ENCODE measurements at places on chromosomes 1 and 21.

DNA sequence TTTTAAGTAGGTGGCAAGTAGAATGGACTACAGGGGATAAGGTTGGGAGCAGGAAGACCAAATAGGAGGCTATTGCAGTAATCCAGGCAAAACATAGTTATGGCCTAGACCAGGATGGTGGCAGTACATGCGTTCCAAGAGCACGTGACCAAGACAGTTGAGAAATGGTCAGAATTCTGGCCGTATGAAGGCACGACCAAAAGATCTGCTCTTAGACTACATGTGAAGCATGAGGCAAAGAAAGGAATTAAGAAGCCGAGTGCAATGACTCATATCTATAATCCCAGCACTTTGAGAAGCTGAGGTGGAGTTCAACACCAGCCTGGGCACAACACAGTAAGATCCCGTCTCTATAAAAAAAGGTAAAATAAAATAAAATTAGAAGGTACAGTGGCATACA, 71.3 kb downstream of the LUZP1 start:
- H3K4me3 ChIP-seq: no peak overlapping the region
- no peaks in the 10 kb centered on the region for H3K36me3 ChIP-seq
- no peak for DNase-seq

GRCh38 chr1:207051191-207051943, at the start of gene YOD1:
Gene YOD1, minus strand, starts transcription at chr1:207051208. Its CDS starts 178 bp downstream, at chr1:207051030.
- H3K27me3 ChIP-seq: no peaks in the 10 kb centered on the region
- no peak for DNase-seq
- no peaks in the 10 kb centered on the region for H3K36me3 ChIP-seq
- peak within 1 kb of the TSS; percentile 87 for H3K4me3 ChIP-seq
- peak within 1 kb of the TSS; percentile 95 for H3K27ac ChIP-seq
- no peaks in the 10 kb centered on the region for H3K4me1 ChIP-seq

GRCh38 chr1:179016706-179017382, 8.8 kb upstream of the FAM20B start:
- H3K27ac ChIP-seq: no peak overlapping the region
- no peak overlapping the region for H3K4me3 ChIP-seq
- H3K27me3 ChIP-seq: no peaks in the 10 kb centered on the region
- peak; percentile 75 for DNase-seq

GRCh38 chr1:1397839-1398523, 1.2 kb downstream of the CCNL2 start:
- no peak for DNase-seq
- peak overlapping the region; percentile 92 for H3K4me3 ChIP-seq
- H3K27me3 ChIP-seq: no peaks in the 10 kb centered on the region

GRCh38 chr1:8866792-8867415, 11.6 kb downstream of the ENO1 start:
- H3K27ac ChIP-seq: no peak overlapping the region
- no peak for DNase-seq
- H3K4me3 ChIP-seq: no peak overlapping the region
- peaks cover 68% of the 10 kb centered on the region for H3K36me3 ChIP-seq

DNA sequence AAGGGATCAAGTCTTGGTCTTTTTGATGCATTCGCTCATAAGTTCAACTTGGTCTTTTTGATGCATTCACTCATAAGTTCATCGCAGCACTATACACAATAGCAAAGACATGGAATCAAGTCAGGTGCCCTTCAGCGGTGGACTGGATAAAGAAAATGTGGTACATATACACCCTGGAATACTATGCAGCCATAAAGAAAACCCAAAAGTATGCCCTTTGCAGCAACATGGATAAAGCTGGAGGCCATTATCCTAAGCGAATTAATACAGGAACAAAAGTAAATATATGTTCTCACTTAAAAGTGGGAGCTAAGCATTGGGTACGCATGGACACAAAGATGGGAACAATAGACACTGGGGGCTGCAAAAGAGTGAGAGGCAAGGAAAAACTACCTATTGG, 29.8 kb upstream of the FOXE3 start:
- no peak for DNase-seq
- H3K4me1 ChIP-seq: peaks cover 4% of the 10 kb centered on the region
- no peaks in the 10 kb centered on the region for H3K27me3 ChIP-seq

GRCh38 chr1:167221738-167222610, 1.3 kb downstream of the POU2F1 start:
- H3K27me3 ChIP-seq: no peaks in the 10 kb centered on the region
- H3K36me3 ChIP-seq: no peaks in the 10 kb centered on the region
- peak; percentile 77 for DNase-seq
- H3K4me1 ChIP-seq: peaks cover 2% of the 10 kb centered on the region

GRCh38 chr21:29078869-29079767, 5.7 kb upstream of the CCT8 start:
- no peak overlapping the region for H3K27ac ChIP-seq
- H3K4me3 ChIP-seq: no peak overlapping the region
- DNase-seq: no peak
- no peaks in the 10 kb centered on the region for H3K27me3 ChIP-seq

- H3K27me3 ChIP-seq: no peaks in the 10 kb centered on the region
- no peak overlapping the region for H3K4me3 ChIP-seq
- H3K36me3 ChIP-seq: no peaks in the 10 kb centered on the region
- H3K27ac ChIP-seq: no peak overlapping the region
- no peak for DNase-seq
These were observed 612.8 kb downstream of the LMO4 start for GRCh38 chr1:87941337-87941946.

DNA sequence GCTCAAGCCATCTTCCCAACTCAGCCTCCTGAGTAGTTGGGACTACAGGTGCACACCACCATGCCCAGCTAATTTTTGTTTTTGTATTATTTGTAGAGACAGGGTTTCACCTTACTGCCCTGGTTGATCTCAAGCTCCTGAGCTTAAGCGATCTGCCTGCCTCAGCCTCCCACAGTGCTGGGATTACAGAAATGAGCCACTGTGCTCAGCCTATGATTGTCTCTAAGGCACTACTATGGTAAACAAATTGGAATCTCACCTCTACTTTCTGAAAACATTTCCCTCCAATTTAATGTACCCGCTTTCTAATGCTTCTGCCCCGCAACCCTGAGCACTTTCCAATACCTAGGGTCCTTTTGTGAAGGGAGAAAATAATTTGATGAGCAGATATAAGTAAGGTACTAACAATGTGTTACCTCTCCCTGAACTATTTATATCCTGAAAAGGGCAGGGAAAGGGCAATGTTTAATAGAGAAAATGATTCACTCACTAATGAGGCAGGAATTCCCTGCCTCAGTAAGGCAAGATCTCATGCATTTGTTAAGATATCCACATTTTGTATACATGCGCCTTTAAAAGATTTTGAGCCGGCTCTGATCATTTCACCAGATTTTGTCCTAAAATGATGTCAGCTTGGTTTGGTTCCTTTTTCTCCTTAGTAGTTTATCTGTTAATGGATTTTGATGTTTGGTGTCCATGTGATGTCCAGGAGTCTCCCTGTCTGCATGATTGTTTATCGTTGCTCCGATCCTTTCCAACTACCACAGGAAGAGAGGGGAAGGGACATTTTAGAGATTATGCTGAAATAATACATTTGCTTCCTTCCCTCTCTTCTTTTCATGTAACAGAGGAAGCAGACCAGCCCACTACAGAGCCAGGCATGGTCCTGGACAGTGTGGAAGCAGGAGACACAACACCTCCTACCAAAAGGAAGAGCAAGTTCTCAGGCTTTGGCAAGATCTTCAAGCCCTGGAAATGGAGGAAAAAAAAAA, 47.3 kb upstream of the RCC1 start:
- no peak overlapping the region for H3K27ac ChIP-seq
- H3K27me3 ChIP-seq: no peaks in the 10 kb centered on the region
- DNase-seq: no peak
- no peaks in the 10 kb centered on the region for H3K36me3 ChIP-seq

DNA sequence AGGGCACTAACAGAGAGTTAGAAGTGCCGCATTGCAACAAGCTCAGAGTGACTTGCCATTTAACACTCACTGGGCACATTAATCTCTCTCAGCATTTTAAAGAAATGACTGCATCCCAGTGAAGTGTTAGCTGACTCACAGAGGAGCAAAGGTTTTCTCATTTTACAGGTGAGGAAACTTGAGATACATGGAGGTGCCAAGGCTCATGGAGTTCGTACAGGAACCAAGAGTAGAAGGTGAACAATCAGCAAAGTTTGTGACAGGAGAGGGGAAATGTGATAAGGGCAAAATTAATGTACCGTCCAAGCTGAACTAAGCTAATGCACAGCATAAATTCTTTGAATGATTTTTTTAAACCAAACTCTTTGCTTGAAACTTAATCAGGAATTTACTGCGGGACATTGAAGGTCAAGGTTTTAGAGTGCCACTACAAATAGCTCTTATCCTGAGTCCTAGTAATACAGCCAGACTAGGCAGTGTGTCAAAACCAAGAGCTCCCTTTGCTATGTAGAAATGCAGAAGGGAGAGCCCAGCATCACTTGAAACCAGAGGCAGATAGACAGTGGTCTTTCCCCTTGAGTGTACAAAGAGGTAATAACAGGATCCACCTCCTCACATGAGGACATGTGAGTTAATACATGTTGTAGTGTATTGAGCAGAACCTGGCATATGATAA, 22.4 kb upstream of the NTPCR start:
- no peak for DNase-seq
- no peaks in the 10 kb centered on the region for H3K4me1 ChIP-seq
- H3K27me3 ChIP-seq: no peaks in the 10 kb centered on the region
- no peaks in the 10 kb centered on the region for H3K36me3 ChIP-seq

DNA sequence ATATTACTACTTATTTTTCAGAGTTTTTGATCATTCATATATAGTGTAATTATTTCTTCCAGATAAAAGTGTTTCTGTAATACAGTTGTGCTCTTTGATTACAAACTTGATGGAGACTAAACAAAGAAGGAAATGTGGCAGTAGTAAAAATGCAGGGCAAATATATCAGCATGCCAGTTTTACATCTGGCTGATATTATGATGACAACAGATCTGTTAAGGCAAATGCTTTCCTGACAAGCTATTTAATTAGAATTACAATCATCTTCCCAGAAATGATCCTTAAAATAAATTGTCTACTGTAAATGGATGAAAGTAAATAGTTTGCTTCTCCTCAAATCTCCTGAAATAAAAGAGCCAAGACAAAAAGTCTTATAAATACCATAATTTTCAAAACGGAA, 1659.8 kb downstream of the BRINP3 start:
- no peak overlapping the region for H3K4me3 ChIP-seq
- no peaks in the 10 kb centered on the region for H3K4me1 ChIP-seq
- no peak for DNase-seq
- no peak overlapping the region for H3K27ac ChIP-seq

DNA sequence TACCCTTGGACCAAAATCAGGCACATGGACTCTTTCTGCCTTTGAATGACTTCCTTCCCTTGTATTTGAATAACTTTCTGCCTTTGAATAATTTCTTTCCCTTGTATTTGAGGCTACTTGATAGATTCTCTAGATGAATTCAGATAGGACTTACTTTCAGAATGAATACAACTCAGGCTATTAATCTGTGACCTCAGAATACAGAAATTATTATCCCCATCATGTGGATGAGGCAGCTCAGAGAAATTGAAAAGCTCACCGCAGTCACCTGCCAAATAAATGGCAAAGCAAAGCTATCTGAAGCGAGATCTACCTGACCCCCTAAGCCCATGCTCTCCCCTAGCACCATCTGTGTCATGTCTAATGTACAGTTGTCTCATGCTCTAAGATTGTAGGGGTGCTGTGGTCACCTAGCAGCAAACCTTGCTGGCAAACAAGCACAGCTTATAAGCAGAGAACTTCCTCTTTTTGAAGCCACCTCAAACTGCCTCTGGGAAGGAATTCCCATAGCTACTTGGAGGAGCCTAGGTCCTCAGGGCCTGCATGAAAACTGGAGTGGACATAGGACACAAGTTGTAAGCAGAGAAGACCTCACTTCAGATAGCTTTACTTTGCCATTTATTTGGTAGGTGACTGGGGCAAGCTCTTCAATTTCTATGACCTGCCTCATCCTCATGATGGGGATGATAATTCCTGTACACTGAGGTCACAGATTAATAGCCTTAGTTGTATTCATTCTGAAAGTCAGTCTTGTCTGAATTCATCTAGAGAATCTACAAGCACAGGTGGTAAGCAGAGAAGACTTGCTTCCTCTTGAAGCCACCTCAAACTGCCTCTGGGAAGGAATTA, 66.1 kb downstream of the FASLG start:
- H3K27me3 ChIP-seq: no peaks in the 10 kb centered on the region
- H3K36me3 ChIP-seq: no peaks in the 10 kb centered on the region
- H3K4me3 ChIP-seq: no peak overlapping the region
- no peak overlapping the region for H3K27ac ChIP-seq
- DNase-seq: no peak

DNA sequence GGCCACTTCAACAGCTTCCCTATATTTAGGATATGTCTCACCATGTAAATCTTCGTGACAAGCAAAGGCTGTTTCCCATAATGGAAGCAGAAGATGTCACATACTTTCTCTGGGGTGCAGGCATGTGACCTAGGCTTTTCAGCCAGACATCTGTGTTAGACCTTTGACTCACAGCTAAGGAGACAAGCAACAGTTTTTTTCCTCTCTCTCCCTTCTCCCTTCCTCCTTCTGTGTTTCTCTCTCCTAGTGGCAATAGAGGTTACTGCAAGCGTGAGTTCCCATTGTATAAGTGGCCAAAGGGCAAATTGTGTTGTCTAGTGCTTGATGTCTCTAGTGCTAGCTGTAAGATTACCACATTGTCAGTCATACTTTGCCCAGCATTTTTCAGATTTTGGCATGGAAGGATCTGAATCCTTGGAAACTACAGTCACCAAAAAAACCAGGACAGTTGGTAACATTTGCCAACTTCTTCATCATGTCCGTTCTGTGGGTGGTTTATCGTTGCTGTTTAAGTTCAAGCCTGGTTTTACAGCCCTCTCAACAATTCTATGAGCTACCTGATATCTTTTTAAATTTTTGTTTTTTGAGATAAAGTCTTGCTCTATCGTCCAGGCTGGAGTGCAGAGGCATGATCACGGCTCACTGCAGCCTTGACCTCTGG, 44.4 kb upstream of the RABGAP1L start:
- no peak overlapping the region for H3K27ac ChIP-seq
- no peaks in the 10 kb centered on the region for H3K36me3 ChIP-seq
- H3K4me1 ChIP-seq: no peaks in the 10 kb centered on the region
- no peak for DNase-seq

GRCh38 chr1:163701783-163702374, 380.1 kb downstream of the NUF2 start:
- H3K4me3 ChIP-seq: no peak overlapping the region
- no peak overlapping the region for H3K27ac ChIP-seq
- H3K4me1 ChIP-seq: no peaks in the 10 kb centered on the region

- H3K27me3 ChIP-seq: no peaks in the 10 kb centered on the region
- H3K27ac ChIP-seq: no peak overlapping the region
- no peaks in the 10 kb centered on the region for H3K36me3 ChIP-seq
- H3K4me1 ChIP-seq: no peaks in the 10 kb centered on the region
- no peak overlapping the region for H3K4me3 ChIP-seq
These were observed 39.1 kb downstream of the CRYAA start for GRCh38 chr21:43207868-43208267.

Data from prostate gland (tissue), 2 donors.